ENCODE measurements at places on chromosomes 2 and 18.

DNA sequence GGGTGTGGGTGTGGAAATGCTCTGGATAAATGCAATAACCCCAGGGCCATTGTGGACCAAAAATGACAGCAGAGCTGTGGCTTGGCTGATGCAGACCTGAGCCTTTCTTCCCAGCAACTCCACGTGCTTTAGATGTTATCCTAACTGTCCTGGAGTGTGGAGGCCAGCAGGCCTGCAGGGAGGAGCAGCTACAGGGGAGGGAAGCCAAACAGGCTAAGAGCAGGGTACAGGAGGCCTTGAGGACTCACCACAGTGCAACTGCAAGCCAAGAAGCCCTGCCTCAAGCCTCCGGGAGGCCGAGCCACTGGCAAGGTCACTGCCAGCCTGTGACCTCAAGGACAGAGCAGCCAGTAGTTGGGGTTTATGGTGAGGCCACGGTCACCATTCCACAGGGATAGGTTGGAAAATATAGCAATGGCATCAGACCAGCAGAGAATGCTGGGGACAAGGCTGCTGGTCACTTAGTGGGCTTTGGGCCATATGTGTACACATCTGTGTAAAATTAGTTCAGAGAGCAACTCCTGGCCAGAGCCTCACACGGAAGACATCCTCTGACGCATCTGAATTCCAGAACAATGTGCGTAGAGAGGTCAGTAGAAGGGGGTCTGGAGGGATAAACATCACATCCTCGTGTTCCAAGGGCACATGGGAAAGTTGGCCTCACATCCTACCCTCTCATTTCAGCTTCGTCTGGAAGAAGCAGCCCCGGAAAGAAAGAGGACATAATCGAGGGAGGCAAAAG, 76.2 kb upstream of the UPP2 start:
- DNase-seq = no peak

GRCh38 chr2:159439421-159439820, 152.9 kb upstream of the WDSUB1 start:
- no peak for DNase-seq

DNA sequence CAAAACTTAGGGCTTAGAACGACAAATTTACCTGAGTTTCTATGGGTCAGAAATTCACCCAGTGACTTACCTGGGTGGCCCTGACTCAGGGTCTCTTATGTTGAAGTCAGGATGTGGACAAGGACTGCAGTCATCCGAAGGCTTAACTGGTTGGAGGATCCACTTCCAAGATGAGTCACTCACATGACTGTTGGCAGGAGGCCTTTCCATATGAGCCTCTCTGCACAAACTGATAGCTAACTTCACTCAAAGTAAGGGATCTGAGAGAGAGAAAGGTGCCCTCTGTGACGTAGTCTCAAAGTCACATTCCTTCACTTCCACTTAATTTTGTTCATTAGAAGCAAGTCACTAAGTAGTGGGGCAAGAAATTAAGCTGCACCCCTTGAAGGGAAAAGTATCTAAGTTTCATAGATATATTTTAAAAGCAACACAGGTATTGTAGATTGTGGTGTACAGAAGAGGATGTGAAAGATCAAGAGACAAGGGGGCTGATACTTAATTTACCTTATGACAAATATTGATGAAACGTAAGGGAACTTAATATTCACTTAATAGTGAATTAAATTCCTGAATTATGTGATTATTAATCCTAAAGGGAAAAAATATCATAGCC, 48.4 kb downstream of the TANK start:
- DNase-seq = no peak

- DNase-seq = peak; percentile 54
Measured at GRCh38 chr18:55096263-55096951, 137.1 kb upstream of the CCDC68 start.

- DNase-seq = no peak
Measured at GRCh38 chr18:48715711-48716361, 177.0 kb downstream of the CTIF start.

- no peak for DNase-seq
Measured at GRCh38 chr2:774436-774835, 97.2 kb upstream of the TMEM18 start.

DNA sequence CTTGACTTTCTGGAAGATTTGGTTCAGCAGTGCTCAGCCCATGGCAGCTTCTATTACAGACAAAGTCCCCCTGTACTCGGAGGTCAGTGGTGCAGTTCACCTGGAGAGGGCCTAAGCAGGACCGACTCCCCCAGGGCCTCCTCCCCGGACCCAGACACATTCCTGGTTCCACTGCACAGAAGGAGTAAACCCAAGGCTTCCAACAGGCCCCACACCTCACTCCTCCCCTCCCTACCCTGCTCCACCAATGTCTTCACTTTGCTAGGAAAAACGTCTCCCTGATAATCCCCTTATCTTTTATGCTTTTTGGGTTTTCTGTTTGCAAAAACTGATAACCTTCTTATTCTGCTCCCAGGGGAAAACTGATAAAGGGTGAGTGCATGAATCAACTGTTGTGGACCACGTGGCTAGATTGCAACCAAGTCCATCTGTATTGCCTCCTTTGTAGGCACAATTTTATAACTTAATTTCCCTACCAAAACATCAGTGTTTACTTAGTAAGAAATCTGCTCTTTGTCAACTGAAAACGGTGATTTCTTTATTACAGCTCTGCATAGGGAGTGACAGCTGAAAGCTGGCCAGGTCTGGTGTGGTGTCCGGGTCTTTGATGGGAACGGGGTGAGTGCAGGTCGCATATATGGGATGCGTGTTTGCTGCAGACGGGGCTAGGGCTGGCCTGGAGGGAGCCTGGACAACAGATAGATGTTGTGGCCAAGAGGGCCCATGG, 202.5 kb downstream of the GLI2 start:
- peak; percentile 33 for DNase-seq

DNA sequence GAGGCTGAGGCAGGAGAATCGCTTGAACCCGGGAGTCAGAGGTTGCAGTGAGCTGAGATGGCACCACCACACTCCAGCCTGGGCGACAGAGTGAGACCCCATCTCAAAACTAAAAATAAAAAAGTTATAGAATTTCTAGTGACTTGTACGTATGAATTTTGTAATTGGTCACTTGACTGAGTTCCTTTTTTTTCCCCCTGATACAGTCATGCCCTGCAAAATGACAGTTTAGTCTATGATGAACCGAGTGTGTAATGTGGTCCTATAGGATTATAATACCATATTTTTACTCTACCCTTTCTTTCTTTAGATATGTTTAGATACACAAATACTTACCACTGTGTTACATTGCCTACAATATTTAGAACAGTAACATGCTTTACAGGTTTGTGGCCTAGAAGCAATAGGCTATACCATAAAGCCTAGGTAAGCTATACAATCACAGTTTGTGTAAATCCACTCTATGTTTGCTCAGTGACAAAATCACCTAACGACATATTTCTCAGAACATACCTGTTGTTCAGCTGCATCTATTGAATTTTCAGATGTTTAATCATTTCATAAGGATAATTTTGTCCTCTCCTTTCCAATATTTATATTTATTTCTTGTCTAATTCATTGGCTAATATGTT, 25.4 kb downstream of the SOCS6 start:
- no peak for DNase-seq

GRCh38 chr2:231526341-231527090, 3.7 kb downstream of the NMUR1 start:
- DNase-seq = no peak

DNA sequence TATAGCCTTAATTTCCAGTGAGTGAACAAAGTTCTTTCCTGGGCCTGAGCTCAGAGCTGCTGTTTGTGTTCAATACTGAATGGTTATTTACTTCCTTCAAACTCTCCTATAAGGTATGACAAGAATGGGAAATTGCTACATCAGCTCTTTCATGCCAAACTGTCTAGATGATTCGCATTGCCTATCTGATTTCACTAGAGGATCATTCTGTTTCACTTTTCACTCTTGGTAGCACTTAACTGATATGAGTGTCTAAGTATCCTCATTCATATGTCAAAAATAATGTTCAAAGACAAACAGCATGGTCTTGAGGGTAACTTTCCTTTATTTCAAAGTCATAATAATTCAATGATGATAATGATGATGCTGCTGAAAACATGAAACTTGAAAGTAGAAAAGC, 32.9 kb upstream of the SCG2 start:
- DNase-seq = no peak

DNA sequence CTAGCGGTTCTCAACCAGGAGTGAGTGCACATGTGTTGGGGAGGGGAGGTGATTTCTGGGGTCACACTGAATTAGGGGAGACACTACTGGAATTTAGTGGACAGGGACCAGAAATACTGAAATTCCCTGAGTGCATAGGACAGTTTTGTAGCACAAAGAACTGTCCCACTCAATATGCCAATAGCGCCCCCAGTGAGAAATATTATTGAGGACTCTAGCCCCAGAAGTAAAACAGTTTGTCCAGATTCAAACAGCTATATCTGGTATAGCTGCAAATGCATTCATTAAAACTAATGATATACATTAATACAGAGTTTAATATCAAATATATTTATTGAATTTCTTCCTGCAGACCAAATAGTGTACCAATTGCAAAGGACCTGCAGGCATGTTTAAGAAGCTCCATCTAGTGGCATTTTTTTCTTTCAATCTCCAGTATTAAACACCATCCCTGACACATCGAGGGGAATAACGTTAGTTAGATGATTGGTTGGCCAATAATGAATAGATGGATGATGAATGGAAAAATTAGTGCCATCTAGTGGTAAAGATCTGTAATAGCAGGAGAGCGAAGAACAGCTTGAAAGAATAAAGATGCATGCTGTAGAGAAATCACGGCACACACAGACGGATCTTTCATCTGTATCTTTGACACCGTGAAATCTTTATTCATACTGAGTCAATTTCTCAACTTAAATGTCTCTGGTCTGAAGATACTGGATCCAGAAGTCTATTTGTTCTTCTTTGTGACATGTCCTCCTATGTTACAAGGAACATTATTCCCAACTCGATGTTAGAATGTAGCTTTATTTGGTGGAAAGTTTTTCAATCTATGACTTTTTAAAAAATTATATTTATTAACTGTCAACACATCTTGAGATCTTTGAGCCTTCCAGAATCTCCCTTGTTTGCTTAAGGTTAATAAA, 62.5 kb downstream of the DHRS9 start:
- DNase-seq = peak; percentile 43

DNA sequence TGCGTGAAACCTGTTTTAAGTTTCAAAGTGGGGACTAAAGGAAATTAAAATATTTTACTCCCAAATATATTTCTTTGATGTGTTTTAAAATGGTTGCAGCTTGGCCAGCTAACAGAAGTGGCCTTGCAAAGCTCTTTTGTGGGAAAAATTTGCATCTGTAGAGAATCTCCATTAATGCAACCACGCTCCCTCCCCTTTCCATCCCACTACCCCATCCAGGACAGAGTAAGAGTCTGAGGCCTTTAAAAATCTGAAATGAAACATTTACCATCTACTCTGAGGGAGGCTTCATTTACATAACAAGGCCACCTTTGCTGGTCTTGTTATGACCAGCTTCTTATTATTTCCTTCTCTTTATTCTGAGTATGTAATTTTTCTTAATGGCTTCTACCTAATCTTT, 63.5 kb downstream of the STAT4 start:
- no peak for DNase-seq

DNA sequence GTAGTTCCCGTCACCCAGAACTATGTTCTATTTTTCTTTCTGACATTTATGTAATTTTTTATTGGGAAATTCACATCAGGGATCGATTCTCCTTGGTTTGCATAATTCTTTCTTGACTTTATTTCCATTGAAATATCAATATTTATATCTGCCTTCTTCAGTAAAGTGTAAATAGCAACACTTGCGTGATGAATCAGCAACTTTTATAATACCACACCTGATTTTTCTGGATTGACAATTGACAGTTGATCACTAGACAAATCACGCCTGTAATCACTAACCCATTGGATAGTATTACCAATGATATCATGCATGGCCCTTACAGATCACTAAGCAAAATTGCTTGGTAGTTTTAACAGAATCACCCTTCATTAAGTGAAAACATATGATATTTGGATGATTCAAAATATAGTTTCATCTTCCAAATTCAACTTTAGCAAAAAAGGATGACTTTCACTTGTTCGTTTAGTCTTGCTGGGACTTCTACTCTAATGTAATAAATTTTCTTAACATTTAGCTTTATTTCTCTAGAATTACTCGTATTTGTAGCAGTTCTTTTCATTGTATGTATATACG, 139.0 kb upstream of the RASGRP3 start:
- no peak for DNase-seq

DNA sequence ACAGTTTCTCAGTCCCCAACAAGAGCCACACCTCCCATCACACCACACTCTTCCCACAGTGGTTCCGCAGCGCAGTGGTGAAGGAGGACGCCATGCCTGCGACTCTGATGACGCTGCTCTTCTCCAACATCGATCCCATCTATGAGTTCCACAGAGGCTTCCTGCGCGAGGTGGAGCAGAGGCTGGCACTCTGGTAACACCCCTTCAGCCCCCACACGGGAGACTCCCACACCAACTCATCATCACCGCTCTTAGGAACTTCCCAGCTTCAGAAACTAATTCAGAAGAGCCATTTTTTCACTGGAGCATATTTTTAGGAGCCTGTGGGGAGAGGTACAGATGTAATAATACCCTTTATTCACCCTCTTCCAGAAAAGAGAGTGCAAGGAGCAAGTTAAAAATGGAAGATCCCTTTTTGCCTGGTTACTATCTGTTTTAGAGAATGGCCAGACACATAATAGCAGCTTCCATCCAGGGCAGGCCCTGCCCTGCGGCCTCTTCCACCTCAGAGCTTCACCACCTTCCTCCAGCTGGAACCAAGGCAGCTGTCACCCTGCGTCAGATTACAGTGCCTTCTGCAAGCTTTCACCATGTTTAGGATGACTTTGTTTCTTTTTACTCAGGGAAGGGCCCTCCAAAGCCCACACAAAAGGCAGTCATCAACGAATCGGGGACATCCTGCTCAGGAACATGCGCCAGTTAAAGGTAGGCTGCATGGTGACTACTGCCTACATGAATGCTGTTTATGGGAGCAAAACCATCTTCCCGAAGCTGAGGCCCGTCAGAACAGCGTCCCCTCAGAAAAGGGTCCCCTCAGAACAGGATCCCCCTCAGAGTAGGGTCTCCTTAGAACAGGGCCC, 44.9 kb downstream of the STK25 start:
- no peak for DNase-seq

DNA sequence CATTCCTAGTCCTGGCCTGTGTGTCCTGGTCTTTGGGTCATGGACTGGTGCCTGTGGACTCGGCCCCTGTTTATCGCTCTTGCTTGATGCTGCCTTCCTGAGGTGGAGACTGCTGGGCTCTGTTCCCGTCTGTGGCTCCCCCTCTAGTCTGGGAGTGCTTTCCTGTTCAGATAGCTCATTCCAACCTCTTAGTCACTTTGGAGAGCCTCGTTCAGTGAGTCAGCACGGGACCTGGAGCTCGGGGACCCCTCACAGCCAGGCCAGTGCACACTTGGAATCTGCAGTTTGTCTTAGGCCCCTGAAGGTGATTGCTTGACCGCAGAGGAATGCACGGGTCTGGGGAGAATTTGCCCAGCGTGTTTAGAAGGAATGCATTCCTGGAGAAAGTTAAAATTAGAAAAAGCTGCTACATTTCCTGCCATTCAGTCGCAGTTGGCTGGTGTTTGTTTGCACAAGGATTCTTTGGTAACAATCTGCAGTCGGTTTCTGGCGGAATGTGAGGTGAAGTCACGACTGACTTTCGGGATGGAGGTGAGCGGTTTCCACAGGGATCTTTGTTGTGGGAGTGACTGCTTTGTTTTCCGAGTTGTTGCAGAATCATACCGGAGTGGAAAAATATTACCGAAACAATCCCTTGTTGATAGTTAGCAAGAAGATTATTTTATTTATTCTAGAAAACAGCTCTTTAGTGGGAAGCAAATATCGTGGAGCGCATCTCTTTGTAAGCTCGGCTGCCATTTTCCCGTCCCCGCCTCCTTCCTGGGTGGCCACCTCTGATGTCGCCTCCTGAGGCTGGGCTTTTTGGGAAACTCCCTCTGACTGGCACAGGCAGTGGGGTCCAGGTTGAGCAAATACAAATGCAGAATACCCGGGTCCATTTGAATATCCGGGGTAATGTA, 29.6 kb downstream of the SH3BP4 start:
- peak; percentile 41 for DNase-seq
